ENCODE measurements at places on chromosomes 1 and 21.

DNA sequence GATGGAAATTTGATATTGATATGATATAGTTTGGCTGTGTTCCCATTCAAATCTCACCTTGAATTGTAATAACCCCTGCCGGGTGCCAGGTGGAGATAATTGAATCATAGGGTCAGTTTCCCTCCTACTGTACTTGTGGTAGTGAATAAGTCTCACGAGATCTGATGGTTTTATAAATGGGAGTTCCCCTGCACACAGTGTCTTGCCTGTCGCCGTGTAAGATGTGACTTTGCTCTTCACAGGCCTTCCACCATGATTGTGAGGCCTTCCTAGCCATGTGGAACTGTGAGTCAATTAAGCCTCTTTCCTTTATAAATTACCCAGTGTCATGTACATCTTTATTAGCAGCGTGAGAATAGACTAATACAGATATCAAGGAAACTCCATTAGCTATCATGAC lies 74.6 kb downstream of the MAP3K7CL start:
- no peak for DNase-seq

DNA sequence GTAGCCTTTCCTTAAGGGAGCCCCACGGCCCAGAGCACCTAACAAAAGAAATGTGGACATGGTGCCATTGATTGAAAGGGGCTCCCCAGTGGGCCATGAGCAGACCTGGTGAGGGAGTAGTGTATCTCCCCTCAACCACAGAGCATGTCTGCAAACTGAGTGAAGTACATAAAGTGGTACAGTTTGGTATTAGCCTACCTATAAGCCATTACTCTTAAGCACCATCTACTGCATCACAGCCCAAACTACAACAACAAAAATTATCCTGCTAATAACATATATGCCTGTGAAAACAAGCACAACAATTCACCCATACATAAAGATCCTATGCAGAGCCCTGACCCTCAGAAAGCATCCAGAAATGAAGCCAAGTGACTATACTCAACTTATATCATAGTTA lies 407.8 kb downstream of the PTPRC start:
- DNase-seq, result no peak

GRCh38 chr1:21263653-21264225 lies 26.5 kb downstream of the ECE1 start:
- DNase-seq, result no peak

- no peak for DNase-seq
These were observed 11.1 kb downstream of the CHD5 start for GRCh38 chr1:6168947-6169586.

- DNase-seq, result no peak
These were observed 4.6 kb downstream of the SPATC1L start for GRCh38 chr21:46179708-46180078.

DNA sequence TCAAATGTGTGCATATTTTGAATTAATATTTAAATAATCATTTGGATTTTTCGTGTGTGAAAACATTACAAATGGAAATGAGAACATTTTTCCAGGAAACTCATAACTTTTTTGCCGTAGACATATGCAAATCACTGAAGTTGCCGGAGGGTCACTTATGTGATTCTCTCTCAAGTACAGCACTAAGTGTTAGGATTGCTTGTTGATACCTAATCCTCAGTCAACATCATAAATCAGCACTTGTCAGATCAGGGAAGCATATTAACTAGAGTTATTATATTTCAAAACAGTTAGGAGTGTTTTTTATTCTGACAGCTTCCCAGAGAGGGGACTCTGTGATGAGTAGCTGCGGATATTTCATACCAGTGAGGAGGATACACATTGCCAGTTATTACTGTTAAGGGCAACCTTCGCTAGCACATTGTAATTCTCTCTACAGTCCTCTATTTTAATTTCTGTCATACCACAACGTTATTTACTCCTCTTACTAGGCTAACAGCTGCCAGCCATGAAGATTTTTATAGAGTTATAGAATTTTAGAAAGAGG lies 41.5 kb downstream of the NCAM2 start:
- DNase-seq, result no peak

All from effector CD8-positive, alpha-beta T cell (primary cell).